ENCODE measurements at places on chromosomes 3 and 15. TPM values are rescaled to one million over a fixed set of nuclear protein-coding genes. Genes with fewer than 3 reads are reported as not detected.

The RAB6B gene
- 4.3 TPM for total RNA-seq

The GATM gene
- total RNA-seq, result 0.32 TPM

The C2CD4A gene
- total RNA-seq, result 0.60 TPM

The RHCG gene
- total RNA-seq, result not detected

The DNAJA4 gene
- total RNA-seq, result 30.3 TPM

The ANKRD34C gene
- not detected for total RNA-seq

The LCTL gene
- total RNA-seq, result not detected

The NANOGP8 gene
- total RNA-seq, result not detected

The SLC2A2 gene
- not detected for total RNA-seq

The CHRNB4 gene
- total RNA-seq, result not detected

DNA sequence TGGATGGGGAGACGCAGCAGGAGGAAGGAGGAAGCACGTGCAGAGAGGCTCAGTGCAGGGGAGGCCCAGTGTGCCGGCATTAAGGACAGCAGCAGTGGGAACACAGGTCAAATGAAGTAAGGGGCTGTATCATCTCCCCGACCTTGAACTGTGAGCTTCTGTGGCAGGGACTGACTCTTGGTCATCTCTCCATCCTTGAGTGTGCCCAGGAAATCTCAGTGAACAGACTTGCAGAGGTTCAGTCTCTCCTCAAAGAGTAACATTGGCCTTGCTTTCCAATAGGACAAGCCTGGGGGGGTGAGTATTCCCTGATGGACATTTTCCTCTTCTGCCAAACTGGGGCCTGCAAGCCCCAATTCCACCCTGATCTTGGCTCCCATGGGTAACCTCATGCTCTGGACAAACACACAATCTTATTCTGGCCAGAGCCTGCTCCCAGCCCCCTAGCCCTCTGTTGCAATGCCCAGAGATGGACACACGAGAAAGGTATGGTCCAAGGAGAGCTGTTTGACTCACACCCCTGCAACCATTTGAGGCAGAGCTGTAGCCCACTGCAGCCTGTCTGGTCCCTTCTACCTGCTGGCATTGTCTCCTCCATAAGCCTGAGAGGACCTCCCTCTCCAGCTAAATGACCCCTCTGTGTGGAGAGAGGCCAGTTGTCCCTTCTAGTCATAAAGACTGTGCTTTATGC lies 50.9 kb downstream of the TLE3 start:
- peaks cover 8% of the 10 kb centered on the region for H3K4me1 ChIP-seq
- H3K4me3 ChIP-seq, result peak overlapping the region; percentile 19
- no peaks in the 10 kb centered on the region for H3K27me3 ChIP-seq
- peaks cover 6% of the 10 kb centered on the region for H3K36me3 ChIP-seq
- no peak for DNase-seq
- no peak overlapping the region for H3K27ac ChIP-seq

- DNase-seq, result no peak
- H3K36me3 ChIP-seq, result no peaks in the 10 kb centered on the region
- no peak overlapping the region for H3K4me3 ChIP-seq
- H3K27me3 ChIP-seq, result no peaks in the 10 kb centered on the region
Observed at GRCh38 chr3:90087703-90088102, 980.3 kb downstream of the EPHA3 start.

DNA sequence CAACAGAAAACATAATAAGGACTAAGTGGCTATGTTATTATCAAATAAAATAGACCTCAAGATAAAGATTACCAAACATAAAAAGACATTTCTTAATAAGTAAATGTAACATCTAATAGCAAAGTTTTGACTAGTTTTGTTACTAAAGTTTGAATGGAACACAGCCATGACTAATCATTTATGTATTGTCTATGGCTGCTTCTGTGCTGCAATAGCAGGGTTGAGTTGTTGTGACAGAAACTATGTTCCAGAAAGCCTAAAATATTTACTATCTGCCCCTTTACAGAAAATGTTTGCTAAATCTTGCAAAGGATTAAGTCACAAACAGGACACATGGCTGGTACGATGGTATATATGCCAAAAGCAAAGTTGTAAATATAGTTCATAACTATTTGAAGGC lies 37.9 kb upstream of the MYH15 start:
- no peaks in the 10 kb centered on the region for H3K36me3 ChIP-seq
- H3K27ac ChIP-seq, result no peak overlapping the region
- no peaks in the 10 kb centered on the region for H3K27me3 ChIP-seq
- no peak overlapping the region for H3K4me3 ChIP-seq
- no peak for DNase-seq

DNA sequence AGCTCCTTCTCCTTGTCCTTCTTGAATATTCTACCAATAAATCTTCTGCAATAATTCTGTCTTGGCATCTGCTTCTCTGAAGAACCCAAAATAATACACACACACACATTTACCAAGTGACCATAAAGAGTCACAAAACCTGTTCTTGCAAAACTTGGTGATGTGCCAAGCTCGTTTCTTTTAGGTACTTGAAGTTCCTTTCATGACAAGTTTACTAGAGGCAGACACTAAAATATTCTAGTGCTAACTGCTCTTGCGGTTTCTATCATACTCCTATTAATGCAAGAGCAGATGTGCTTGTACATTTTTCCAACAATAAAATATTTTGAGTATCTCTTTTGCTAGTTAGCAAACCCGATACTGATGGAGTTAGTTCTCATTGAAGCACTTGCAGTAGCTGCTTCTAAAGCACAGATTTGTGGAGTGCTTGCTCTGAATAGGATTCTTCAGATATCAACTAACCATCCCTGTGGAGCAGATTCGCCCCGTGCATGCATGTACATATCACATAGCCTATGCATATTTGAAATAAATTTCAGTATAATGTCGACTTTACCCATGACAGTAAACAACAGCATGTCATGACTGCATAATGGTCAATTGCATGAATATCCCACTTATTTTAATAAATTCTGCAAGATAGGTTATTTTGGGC lies 23.2 kb downstream of the HHLA2 start:
- H3K36me3 ChIP-seq, result no peaks in the 10 kb centered on the region
- DNase-seq, result no peak
- H3K4me1 ChIP-seq, result peaks cover 3% of the 10 kb centered on the region
- H3K27me3 ChIP-seq, result peaks cover 3% of the 10 kb centered on the region

DNA sequence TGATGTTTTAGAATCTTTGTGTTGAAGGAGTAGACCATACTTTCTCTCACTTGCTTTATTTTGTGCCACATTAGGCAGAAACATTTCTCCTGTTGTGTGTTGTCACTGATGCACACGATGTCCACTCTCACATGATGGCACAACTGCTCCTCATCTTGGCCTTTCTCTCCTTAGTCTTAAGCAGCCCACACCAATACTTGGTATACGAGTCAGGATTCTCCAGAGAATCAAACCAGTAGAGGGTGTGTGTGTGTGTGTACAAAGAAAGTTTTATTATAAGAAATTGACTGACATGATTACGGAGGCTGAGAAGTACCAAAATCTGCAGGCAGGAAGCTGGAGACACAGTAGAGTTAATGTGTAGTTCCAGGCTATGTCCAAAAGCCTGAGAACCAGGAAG lies 187.1 kb downstream of the ALCAM start:
- H3K27ac ChIP-seq, result no peak overlapping the region
- DNase-seq, result no peak
- H3K27me3 ChIP-seq, result no peaks in the 10 kb centered on the region
- no peak overlapping the region for H3K4me3 ChIP-seq
- no peaks in the 10 kb centered on the region for H3K4me1 ChIP-seq

- no peaks in the 10 kb centered on the region for H3K36me3 ChIP-seq
- peak within 1 kb of the TSS; percentile 81 for H3K4me3 ChIP-seq
- peak; percentile 77 for DNase-seq
- peaks cover 7% of the 10 kb centered on the region for H3K4me1 ChIP-seq
- H3K27me3 ChIP-seq, result peaks cover 6% of the 10 kb centered on the region
Observed at GRCh38 chr3:197029511-197030167, at the start of gene MELTF. Gene MELTF (minus strand): TSS chr3:197029817. CDS start chr3:197029702, 115 bp downstream.

DNA sequence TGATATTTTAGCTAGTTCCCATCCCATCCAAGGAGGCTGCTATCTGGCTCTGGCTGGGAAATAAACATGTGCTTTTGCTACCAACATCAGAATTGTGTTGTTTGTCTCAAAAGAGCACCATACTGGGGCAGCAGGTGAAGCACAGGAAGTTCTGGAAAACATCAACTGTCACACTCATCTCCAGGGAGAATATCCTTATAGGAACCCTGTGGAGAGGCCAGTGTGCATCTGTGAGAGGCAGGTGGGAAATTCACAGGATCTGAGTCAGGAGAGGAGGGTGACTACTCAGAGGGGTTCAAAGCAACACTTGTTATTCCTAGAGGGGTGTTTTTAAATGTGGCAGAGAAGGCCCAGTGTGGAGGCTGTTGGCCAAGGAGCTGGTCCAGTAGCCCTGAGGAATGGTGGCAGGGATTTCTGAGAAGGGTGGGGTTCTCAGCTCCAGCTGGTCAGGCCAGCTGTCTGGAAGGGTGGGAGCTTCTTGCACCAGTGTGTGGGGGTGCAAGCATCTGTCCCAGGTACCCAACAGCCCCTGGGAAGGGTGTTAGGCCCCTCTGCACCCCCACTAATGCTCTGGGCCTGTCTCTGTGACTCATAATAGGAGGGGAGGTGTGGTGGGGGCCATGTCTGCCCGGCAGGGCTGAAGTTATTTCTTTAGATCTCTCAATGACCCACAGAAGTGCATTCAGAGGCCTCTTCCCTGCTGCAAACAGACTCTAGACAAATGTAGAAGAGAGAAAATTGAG lies 28.7 kb downstream of the RPSA start:
- no peak overlapping the region for H3K4me3 ChIP-seq
- peaks cover 6% of the 10 kb centered on the region for H3K36me3 ChIP-seq
- peaks cover 16% of the 10 kb centered on the region for H3K27me3 ChIP-seq
- DNase-seq, result no peak

DNA sequence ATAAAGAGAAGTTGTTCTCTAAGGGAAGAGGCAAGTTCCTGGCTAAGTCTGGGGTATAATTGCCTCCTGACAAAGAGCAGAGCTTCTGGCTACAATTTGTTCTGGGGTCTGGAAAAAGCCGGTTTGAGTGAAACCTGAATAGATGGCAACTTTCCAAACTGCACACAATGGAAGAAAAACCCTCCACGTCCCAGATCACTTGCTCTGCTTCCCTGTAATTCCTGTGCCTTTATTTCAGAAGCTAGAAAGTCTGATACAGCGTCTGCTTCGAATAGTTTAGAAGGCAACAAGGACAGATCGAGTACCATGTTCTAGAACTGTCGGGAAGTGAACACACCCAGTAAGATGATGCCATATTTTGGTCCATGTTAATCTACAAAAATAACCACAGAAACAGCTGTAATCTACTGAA lies 1.6 kb upstream of the WDR82 start:
- no peaks in the 10 kb centered on the region for H3K27me3 ChIP-seq
- DNase-seq, result no peak
- H3K4me1 ChIP-seq, result peaks cover 51% of the 10 kb centered on the region
- H3K4me3 ChIP-seq, result peak overlapping the region; percentile 100

GRCh38 chr15:93705753-93706455 lies 525.5 kb upstream of the MCTP2 start:
- no peak overlapping the region for H3K4me3 ChIP-seq
- H3K36me3 ChIP-seq, result no peaks in the 10 kb centered on the region
- no peak overlapping the region for H3K27ac ChIP-seq
- peaks cover 4% of the 10 kb centered on the region for H3K27me3 ChIP-seq

DNA sequence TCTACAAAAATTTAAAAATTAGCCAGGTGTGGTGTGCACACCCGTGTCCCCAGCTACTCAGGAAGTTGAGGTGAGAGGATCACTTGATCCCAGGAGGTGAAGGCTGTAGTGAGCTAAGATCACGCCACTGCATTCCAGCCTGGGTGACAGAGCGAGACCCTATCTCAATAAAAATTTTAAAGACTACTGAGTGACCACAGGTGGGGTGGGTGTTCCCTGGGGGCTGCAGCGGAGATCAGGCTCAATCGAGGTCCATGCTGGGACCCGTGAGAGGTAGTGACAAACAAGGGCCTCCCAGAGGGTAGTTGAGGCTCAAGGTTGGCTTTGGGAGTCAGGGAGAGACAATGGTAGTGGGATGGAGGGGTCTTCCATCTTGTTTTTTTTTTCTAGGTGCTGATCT lies 38.9 kb upstream of the LIMD1 start:
- H3K27me3 ChIP-seq, result no peaks in the 10 kb centered on the region
- H3K4me1 ChIP-seq, result peaks cover 2% of the 10 kb centered on the region
- no peak for DNase-seq
- no peaks in the 10 kb centered on the region for H3K36me3 ChIP-seq

DNA sequence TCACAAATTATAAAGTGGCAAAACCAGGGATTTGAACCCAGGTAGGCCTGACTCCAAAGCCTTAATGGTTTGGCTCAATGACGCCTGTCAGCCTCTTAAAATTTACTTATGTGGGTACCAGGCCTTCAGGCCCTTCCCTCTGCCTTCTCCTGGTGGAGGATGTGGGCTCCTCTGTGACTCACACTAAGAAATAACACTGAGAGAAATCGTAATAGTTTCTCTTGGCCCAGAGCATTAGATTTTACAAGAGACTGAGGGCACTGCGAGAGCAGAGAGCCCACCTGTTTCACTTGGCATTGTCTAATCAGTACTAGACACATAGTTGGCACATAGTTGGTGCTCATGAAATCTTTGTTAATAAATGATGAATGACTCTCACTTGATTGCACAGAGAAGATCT lies 505.2 kb downstream of the SHQ1 start:
- H3K27me3 ChIP-seq, result no peaks in the 10 kb centered on the region
- no peak overlapping the region for H3K4me3 ChIP-seq
- H3K4me1 ChIP-seq, result peaks cover 16% of the 10 kb centered on the region
- no peak for DNase-seq

- DNase-seq, result peak; percentile 59
- H3K36me3 ChIP-seq, result no peaks in the 10 kb centered on the region
- peaks cover 10% of the 10 kb centered on the region for H3K27me3 ChIP-seq
- peak overlapping the region; percentile 60 for H3K27ac ChIP-seq
- peak overlapping the region; percentile 43 for H3K4me3 ChIP-seq
- H3K4me1 ChIP-seq, result peaks cover 27% of the 10 kb centered on the region
Observed at GRCh38 chr3:179015551-179016020, 56.0 kb downstream of the ZMAT3 start.

DNA sequence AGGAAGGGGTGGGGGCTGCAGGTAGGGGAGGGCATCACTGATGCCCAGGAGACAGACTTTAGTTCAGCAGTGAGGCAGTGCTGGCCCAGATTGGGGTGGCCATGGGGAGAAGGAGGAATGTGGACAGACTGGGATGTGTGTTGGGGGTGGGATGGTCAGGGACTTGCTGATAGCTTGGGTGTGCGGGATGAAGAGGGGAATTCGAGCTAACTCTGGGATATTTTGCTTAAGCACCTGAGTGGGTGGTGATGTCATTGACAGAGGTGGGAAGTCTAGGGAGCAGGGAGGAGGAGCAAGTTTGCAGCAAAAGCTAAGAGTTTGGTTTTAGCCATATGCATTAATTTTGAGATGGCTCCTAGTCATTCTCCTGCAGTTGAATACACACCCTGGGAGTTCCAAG lies 207.5 kb downstream of the RPLP1 start:
- no peak overlapping the region for H3K4me3 ChIP-seq
- no peaks in the 10 kb centered on the region for H3K36me3 ChIP-seq

GRCh38 chr15:70186152-70186551 lies 88.4 kb upstream of the TLE3 start:
- H3K36me3 ChIP-seq, result peaks cover 6% of the 10 kb centered on the region
- peaks cover 16% of the 10 kb centered on the region for H3K27me3 ChIP-seq
- no peak overlapping the region for H3K27ac ChIP-seq
- peaks cover 6% of the 10 kb centered on the region for H3K4me1 ChIP-seq
